GM06990 (cell line): ENCODE measurements at places on chromosomes 2 and 18.

- DNase-seq, result no peak
Measured at GRCh38 chr2:37616677-37617005, 54.8 kb downstream of the CDC42EP3 start.

- DNase-seq, result no peak
Measured at GRCh38 chr2:158716921-158717320, 78.2 kb upstream of the DAPL1 start.

DNA sequence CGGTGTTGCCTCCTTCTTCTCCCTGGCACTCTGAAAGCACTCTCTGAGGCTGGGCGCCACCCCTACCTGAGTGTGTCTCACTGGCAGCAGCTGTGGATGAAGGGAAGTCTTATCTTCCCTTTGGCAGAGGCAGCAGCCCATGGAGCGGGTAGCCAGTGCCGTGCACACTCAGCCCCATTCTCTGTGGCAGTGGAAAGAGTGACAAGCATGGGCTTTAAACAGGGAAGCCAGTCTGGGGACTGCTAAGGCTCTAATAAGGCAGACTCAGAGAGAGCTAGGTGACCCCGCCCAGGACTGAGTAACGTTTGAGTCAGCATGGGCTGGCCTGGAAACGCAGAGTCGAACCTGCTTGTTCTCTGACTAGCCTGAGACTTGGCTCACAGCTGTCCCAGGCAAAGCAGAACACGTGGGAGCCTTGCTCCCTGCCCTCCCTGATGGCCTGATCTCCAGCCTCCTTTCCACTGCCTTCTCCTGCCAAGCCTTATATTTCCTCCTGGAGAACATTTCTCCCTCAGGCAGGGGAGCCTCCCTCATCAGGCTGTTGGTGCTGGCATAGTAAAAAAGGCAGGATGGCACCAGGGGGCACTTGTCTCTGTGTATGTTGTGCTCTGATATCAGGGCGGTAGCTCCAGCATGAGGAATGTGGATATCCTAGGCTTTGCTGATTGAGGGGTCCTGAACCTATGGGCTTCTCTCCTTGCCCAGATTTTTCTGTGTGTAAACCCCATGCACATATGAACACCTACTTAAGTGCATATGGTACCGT is 93.9 kb upstream of the LGALSL start:
- DNase-seq, result peak; percentile 41

GRCh38 chr2:174951745-174952144 is 53.4 kb downstream of the CHN1 start:
- DNase-seq, result no peak

- DNase-seq, result peak; percentile 31
Measured at GRCh38 chr18:49169037-49169521, 218.3 kb upstream of the SMAD7 start.

GRCh38 chr18:69216321-69216720 is 184.4 kb upstream of the DOK6 start:
- no peak for DNase-seq

- peak; percentile 34 for DNase-seq
Measured at GRCh38 chr2:197293252-197294007, 17.1 kb downstream of the ANKRD44 start.

GRCh38 chr2:189876271-189876670 is 92.0 kb downstream of the PMS1 start:
- DNase-seq, result no peak

DNA sequence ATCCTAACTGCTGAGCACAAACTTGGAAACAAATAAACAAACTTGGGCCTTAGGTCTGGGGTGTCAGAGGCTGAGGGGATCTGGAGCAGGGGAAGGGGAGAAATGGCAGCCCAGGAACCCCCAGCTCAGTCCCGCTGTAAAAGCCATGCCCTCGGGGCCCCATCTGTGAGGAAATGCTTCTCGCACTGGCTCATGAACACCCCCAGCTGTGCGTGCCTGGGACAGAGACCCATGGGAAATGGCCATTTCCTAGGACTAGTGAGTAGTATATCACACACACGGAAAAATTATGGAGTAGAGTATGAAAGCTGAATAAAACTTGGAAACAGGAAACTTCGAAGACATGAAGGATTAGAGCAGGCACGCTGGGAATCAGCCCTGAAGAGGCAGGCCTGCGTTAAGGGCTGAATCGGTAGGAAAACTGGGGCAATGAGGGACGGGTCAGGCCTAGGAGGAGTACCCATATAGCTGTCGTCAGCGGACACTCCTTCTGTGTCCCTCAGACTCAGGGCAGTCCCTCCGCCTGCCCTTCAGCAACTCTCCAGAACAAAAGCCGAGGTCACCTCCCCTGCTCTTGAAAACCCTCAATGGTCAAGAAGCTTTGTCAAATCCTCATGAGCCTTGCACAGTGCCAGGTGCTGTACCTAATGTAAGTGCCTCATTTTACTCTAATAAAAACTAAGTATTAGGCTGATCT is 120.8 kb upstream of the ODC1 start:
- DNase-seq, result no peak

- no peak for DNase-seq
Measured at GRCh38 chr2:226037526-226037925, 638.0 kb downstream of the NYAP2 start.

DNA sequence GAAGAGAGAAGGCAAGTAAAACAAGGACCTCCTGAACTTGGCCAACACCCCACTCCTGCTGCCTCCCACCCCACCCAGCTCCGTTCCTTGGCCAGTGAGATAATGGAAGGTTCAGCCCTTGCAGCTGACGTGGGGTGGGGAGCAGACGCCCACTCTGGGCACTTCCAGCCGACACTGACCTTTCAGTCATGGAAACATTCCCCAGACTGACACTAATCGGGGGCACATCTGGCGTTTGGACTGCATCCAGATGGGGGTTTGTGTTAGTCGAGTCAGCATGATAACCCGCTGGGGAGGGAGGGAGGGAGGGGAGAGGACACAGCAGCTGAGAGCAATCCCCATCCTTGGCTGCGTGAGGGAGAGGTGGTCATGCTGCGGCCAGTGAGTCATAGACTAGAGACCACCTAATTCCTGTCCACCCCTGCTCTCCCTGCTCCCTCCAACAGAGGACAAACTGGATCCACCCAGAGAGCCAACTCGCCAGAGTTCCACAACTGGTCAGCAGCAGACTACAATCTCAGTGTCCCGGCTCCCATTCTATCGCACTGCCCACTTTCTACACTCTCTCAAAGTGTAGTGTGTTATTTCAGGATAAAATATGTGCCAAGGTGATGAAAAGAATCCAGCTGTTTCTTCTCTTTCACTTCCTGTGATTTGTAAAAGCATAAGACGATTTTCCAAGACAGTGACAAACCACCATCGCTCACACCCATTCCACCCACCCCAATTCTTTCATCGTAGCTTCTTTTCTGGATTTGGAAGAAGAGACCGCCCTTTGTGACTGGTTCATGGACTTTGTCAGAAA is 115.4 kb upstream of the PKDCC start:
- no peak for DNase-seq

DNA sequence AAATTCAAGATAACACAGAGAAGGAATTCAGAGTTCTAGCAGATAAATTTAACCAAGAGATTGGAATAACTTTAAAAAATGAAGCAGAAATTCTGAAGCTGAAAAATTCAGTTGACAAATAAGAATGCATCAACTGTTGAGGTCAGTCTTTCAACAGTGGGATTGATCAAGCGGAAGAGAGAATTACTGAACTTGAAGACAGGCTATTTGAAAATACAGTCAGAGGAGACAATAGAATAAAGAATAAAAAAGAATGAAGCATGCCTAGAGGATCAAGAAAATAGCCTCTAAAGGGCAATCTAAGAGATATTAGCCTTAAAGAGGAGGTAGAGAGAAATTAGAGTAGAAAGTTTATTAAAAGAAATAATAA is 27.7 kb upstream of the ITGAV start:
- DNase-seq, result no peak

- DNase-seq, result peak; percentile 44
Measured at GRCh38 chr2:29113891-29114321, 1.3 kb upstream of the CLIP4 start.

- DNase-seq, result no peak
Measured at GRCh38 chr2:201472411-201472810, 20.9 kb downstream of the STRADB start.

DNA sequence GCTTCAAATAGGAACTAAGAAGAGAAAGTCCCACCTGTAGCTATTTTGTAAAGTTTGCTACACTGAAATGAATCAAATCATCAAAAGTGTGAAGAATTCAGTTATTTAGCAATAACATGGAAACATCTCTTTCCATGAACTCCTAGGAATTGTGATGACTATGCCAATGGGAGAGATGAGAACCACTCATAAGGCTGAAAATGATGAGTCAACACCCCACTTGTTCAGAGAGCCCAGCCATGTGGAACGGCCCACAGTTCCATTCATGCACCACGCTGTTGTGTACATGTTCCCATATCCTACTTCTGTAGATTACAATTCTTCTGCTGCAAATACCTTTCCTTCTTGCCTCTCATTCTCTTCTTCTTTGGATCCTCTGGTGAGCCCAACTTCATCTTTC is 645.5 kb upstream of the ID2 start:
- no peak for DNase-seq

DNA sequence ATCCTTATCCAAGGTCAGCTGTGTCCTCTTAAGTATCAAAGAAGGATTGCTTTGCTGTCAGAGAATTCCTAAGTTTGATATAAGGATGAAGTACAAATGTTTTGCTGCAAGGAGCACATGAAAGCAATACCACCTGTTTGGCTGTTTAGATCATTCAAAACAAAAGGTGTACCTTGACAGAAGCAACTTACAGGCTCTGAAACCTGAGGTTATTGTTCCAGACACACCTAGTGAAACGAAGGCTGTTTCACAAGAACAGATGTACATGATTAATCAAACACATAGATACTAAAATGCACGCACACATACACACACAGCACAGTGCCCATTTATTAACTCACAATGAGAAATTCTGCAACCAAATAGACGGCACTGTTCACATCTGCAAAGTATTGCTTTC is 166.2 kb downstream of the RBM43 start:
- DNase-seq, result no peak
